ENCODE measurements at places on chromosomes 5 and 9.

- DNase-seq: peak; percentile 92
Observed at GRCh38 chr5:132506094-132506692, 15.6 kb upstream of the IRF1 start.

DNA sequence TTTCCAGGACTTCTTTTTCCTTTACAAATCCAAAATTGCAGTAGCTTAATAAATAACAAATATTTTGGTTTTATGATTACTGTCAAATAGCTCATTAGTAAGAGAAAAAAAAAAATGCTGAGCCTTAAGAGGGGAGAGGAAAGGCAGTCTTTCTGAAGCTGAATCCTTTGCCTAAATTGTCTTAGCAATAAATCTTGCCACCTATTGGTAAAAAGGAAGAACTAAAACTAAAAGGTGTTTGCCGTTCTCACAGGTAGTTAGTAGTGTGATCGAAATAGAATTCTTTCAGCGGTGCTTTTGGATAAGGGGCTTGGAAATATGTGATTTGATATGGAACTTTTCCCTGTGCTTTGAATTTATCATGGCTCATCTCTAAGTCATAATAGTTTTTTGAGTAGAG, 31.2 kb downstream of the PIK3R1 start:
- no peak for DNase-seq

GRCh38 chr9:6894135-6894534, 136.4 kb downstream of the KDM4C start:
- no peak for DNase-seq

GRCh38 chr9:74920944-74921626, 31.6 kb downstream of the C9orf40 start:
- no peak for DNase-seq

GRCh38 chr9:129052592-129052991, 16.2 kb downstream of the MIGA2 start:
- DNase-seq: no peak
